ENCODE measurements at places on chromosomes 5 and 9. TPM values are rescaled to one million over a fixed set of nuclear protein-coding genes. Genes with fewer than 3 reads are reported as not detected.

Gene ZBTB34
- polyA plus RNA-seq, result 3.6 TPM

Gene PRR16
- 0.14 TPM for polyA plus RNA-seq

Gene DBH
- polyA plus RNA-seq, result not detected

DNA sequence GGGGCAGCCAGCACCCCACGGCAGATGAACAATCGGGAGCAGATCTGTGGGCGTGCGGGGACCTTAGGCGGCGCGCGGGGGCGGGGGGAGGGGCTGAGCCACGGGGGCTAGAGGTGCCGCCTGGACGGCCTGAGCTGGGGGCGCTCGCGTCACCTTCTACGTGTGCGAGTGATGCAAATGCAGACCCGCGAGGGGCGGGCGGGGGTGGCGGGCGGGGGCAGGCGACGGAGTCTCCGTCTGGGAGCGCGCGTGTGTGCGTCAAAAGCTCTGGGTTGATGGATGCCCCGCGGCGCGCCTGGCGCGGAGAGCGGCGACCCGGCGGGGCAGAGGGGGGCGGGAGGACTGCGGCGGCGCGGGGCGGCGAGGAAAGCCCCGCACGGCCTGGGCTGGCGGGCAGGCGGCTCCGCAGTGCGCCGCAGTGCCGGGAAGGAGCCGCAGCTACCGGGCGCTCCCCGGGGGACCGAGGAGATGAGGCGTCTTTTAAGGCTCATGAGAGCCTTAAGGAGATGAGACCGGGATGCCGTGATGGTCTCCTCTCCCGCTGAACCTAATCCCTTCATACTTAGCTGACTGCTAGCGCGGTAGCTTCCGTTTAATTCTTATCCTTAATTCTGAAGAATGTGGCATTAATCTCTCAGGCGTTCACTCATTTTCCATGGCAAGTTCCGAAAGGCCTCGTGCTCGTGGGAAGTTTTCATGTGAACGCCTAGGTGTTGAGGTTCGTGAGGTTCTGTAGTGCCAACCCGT lies 1.5 kb downstream of the SV2C start:
- peaks cover 88% of the 10 kb centered on the region for H3K27me3 ChIP-seq
- peaks cover 9% of the 10 kb centered on the region for H3K4me1 ChIP-seq
- H3K4me3 ChIP-seq, result no peak overlapping the region
- H3K27ac ChIP-seq, result no peak overlapping the region

DNA sequence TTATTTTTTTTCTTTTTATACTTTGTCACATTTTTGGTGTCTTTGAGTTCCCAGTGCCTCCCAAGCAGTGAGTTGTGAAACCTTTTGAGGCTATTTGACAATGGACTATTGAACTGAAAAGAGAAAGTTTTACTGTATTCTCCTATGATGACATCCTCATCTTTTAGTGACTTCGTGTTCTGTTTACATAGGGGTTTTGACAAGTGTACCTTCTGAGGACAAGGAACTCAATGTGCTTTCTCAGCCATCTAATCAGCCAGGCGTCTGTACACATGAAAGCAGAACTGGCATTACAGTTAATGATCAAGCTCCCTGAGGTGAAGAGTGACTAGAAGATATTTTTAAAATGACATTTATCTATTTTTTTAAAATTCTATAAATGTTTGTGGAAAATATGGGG lies 175.5 kb downstream of the ANXA1 start:
- no peak overlapping the region for H3K27ac ChIP-seq
- no peak for DNase-seq
- H3K4me1 ChIP-seq, result no peaks in the 10 kb centered on the region
- no peaks in the 10 kb centered on the region for H3K36me3 ChIP-seq
- H3K27me3 ChIP-seq, result no peaks in the 10 kb centered on the region

GRCh38 chr5:21672911-21673310 lies 1180.2 kb downstream of the CDH12 start:
- DNase-seq, result no peak
- no peaks in the 10 kb centered on the region for H3K4me1 ChIP-seq
- H3K4me3 ChIP-seq, result no peak overlapping the region
- no peak overlapping the region for H3K27ac ChIP-seq

- no peaks in the 10 kb centered on the region for H3K36me3 ChIP-seq
- H3K27me3 ChIP-seq, result no peaks in the 10 kb centered on the region
- peak overlapping the region; percentile 91 for H3K4me3 ChIP-seq
- no peak for DNase-seq
- H3K27ac ChIP-seq, result peak overlapping the region; percentile 69
Observed at GRCh38 chr9:87498811-87499360, 1.2 kb downstream of the DAPK1 start.

- peaks cover 3% of the 10 kb centered on the region for H3K36me3 ChIP-seq
- peaks cover 40% of the 10 kb centered on the region for H3K4me1 ChIP-seq
- DNase-seq, result peak; percentile 40
- H3K27ac ChIP-seq, result peak overlapping the region; percentile 65
- no peaks in the 10 kb centered on the region for H3K27me3 ChIP-seq
Observed at GRCh38 chr5:54518146-54518817, 723 bp downstream of the SNX18 start.

DNA sequence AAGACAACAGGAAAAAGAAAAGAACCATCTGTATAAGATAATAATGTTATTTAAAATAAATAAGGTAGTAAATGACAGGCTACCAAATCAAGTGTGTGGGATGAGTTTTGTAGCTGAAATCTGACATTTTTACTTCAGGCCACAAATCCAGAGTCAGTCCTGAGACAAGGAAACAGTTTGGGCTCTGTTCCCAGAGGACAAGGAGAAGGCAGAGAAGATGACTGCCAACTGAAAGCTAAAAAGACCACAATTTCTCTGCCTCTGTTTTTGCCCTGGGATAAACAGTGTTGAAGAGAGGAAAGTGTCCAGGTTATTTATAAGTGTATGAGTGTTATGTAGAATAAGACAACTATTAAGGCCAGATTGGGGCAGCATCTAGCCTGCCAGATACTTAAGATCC lies 180.5 kb downstream of the NFIB start:
- no peaks in the 10 kb centered on the region for H3K4me1 ChIP-seq
- H3K36me3 ChIP-seq, result no peaks in the 10 kb centered on the region
- no peak for DNase-seq
- no peak overlapping the region for H3K4me3 ChIP-seq

DNA sequence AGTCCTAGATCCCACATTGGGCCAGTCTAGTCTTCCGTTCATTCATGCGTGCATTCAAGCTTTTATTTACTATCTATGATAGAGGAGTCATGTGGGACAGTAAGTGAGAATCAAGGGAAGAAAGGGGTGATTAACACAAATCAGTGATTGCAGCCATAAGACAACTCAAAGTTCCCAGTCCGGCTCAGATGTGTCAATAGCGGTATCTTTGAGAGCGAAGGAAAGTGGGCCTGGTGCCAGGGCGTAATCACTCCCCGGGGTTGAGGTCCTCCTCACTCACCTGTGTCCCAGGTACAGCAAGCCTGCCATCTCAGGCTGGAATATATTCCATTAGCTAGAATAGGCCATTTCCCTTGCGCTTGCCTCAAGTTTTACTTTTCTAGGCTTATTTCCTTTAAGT lies 196.3 kb downstream of the ATP10B start:
- no peaks in the 10 kb centered on the region for H3K4me1 ChIP-seq
- H3K4me3 ChIP-seq, result no peak overlapping the region
- DNase-seq, result no peak
- no peaks in the 10 kb centered on the region for H3K27me3 ChIP-seq
- no peaks in the 10 kb centered on the region for H3K36me3 ChIP-seq
